ENCODE measurements at places on chromosomes 13 and 19.

DNA sequence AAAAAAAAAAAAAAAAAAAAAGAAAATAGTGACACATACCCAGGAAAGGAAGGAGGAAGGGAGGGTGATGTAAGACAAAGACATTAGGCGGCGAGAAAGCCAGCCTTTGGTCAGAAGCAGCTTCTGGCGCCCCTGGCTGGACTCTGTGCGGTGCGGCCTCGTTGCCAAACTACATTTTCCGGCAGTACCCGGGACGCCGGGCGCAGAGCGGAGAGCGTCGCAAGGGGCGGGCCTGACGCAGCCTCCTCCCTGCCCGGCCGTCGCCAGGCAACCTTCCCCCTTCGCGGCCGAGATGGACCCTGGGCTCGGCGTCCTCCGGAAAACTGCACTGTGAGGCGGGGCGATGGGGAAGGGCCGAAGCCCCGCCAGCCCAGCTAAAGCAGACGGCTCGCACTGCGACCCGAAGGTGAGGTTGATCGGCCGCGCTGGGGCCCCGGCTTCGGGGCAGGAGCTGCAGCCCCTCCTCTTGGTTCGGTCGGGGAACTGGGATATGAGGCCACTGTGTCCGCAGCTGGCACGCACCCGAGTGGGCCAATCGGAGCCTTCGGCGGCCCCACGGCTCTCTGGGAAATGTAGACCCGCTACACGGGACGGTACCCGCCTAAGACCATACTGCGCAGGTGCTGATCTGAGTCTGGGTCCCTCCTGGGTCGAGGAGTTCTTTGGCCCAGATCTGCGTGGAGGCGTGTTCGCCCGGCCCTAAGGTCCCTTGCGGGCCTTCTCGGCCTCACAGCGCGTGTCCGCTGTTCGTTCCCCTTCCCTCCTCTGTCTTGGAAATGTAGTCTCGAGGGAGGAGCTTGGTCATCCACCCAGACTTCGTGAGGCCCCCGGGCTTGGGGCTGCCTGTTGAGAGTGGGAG, 2.3 kb upstream of the MZF1 start:
- DNase-seq: peak; percentile 96

DNA sequence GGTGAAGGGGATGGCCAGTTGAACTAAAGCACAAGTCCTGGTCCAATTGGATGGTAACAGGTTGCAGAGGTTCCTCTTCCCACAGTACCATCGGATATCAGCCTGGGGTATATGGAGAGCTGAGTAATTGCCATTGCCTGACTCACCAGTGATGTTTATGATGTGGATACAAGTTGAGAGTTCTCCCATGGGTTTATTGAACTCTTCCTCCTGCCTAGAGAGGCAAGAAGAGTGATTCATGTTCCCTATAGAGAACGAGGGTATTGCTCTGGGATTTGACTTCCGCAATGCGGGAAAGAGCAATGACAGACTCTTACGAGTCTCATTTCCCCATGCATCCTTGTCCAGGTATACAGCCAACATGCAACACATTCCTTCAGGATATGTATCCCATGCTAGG, 111.3 kb upstream of the PCDH9 start:
- no peak for DNase-seq

- DNase-seq: no peak
Measured at GRCh38 chr19:6524311-6524710, 6.5 kb upstream of the TNFSF9 start.

DNA sequence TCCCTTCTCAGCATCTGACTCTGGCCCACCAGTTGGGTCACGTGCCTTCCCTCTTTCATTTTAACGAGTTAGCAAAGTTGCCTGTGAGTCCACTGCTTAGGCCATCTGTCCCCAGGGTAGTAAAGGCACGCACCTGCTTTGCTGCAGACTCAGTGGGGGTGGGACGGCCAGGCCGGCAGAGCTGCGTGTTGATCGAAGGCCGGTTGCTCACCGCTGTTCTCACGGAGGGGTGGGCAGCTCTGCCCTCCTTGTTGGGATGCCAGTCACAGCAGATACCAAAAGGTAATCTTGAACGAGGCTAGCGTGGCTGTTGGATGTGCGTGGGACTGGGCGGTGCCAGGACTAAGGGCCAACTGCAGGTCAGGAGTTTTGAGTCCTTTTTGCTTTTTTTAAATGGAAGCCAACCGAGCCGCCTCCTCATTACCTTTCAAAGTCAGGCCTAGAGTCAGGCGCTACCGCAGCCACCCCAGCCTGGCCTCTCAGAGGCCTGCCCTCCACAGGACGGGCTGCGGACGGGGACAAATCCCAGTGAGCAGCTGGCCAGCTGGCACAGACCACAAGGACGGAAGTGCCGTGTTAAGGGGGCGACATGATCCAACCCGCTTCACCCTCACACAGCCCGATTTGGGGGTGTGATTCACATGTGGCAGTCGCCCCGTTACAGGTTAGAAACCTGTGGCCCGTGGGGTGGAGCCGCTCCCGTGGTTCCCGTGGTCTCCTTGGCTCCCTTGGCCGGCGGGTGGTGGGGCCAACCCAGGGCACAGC, 20.6 kb downstream of the ADPRHL1 start:
- DNase-seq: no peak

DNA sequence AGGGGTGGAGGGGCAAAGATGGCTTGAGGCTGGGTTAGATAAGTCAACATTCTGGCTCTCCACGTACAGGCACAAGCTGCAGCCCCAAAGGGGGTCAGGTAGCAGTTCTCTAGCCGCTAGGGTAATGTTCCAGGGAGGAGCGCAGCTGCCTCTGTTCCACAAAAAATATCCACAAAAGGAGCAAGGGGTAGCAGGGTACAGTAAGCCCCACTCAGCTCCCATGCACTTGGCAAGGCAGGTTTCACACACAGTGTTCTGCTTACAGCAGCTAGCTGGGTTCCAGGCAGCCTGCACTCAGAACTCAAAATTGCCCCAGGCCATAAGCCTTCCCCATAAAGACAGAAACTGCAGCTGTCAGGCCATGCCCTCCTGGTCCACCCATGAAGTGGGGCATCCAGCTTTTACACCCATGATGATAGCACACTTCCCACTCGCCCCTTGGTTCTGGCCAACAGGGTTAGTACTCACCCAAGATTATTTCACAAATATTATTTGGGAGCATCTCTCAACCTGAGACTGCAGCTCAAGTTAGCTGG, 130.0 kb downstream of the CYSLTR2 start:
- no peak for DNase-seq

DNA sequence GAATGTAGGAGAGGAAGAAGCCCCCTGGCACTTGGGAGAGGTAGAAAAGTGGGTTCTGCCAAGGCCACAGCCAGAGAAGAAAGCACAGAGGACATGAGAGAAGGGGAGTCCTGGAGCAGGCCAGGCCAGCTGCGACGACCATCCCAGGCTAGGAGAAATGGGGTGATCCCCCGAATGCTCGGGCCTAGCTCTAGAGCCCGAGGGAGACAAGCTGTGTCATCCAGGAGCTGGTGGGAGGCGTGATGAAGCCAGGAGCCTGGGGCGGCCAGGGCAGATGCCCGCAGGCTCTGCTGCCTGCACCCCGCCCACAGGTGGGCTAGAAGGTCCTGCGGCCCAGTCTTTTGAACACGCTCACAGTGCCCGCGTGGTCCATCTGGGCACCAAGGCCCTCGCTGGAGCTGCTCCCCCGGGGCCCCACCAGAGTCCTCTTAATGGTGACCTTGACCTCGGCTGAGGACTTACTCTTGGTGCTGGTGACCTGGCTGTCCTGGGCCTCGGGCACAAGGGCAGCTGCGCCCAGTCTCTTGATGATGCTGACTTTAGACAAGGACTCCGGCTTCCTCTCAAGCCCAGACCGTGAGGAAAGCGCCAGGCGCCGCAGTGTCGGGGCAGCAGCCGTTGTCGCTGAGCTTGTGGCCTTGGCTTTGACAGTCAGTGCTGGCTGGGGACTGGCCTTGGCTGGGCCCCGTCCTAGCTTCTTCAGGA, 26.5 kb downstream of the C19orf47 start:
- no peak for DNase-seq

DNA sequence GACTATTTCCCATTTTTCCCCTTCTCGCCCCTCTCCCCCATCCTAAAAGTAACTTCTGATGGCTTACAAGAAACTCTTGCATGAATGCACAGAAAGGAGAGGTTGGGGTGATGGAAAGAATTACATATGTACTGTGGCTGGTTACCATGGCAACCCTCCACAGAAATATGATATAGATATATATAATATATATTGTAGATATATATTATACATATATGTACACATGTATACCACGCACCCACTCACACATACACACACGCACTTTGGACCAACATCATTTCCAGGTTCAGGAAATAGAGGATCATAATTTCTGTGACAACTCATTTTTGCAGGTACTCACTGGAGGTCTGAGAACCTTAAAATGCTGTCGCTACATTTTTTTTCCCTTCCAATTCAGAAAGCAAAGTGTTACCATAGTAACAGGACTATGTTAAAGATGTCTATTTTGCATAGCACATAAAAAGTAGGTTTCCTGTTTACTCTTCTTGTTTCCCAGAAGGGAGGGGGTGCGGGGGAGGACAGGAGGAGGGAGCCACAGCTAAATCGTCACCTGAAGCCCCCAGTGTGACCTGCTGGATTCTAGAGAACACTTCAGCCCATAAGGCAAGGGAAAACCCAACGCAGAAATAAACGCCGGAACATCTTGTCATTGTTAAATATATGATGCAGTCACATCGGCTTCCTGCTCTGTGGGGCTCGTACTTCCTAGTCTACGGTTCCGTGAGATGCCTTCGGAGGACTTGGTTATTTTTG, 44.7 kb downstream of the EFNB2 start:
- DNase-seq: no peak

DNA sequence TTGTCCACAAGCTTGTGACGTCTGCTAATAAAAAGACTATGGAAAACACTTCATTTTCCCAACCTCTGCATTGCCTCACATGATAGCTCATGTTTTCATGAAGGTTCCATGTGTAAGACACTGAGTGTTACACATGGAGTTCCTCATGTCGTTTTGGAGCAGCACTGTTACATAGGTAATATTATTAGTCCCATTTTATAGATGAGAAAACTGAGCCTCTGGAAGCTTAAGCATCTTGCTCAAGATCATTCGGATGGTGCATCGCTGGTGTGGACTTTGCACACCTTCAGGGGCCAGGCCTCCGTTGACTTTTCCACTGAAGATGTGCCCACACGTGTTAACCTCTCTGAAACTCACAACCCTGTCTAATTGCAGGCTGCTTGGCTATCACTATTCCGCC, 743.4 kb downstream of the UQCRFS1 start:
- DNase-seq: no peak

- DNase-seq: peak; percentile 61
Measured at GRCh38 chr19:11496391-11497163, 9.1 kb downstream of the ZNF653 start.

DNA sequence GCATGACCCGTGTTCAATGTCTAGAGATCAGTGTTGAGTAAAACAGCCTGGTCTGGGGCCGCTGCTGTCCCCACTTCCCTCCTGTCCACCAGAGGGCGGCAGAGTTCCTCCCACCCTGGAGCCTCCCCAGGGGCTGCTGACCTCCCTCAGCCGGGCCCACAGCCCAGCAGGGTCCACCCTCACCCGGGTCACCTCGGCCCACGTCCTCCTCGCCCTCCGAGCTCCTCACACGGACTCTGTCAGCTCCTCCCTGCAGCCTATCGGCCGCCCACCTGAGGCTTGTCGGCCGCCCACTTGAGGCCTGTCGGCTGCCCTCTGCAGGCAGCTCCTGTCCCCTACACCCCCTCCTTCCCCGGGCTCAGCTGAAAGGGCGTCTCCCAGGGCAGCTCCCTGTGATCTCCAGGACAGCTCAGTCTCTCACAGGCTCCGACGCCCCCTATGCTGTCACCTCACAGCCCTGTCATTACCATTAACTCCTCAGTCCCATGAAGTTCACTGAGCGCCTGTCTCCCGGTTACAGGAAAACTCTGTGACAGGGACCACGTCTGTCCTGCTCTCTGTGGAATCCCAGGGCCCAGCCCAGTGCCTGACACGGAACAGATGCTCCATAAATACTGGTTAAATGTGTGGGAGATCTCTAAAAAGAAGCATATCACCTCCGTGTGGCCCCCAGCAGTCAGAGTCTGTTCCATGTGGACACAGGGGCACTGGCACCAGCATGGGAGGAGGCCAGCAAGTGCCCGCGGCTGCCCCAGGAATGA, 1.5 kb upstream of the CEACAM5 start:
- DNase-seq: peak; percentile 48

DNA sequence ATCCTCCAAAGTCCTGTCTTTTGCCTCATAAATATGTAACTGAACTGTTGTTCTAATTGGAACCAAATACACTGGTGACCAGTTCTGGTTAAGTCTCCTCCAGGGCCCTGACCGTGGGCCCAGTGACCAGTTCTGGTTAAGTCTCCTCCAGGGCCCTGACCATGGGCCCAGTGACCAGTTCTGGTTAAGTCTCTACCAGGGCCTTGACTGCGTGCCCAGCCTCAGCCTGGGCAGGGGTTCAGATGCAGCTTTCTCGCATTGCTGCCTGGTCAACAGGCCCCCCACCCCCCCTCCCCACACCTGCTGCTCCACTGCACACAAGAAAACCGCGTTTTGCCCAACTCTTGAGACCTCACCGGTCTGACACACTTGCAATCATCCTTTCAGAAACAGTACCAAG, 3.8 kb upstream of the GRTP1 start:
- no peak for DNase-seq

- peak; percentile 54 for DNase-seq
Measured at GRCh38 chr19:18340990-18341868, 831 bp downstream of the PGPEP1 start.

GRCh38 chr19:4977299-4978174, 8.6 kb downstream of the KDM4B start:
- peak; percentile 42 for DNase-seq

- DNase-seq: no peak
Measured at GRCh38 chr13:114020750-114021463, 47.0 kb upstream of the C13orf46 start.

GRCh38 chr19:18214779-18215433, 11.1 kb upstream of the RAB3A start:
- no peak for DNase-seq

- DNase-seq: no peak
Measured at GRCh38 chr19:20416661-20417060, 148.9 kb downstream of the ZNF737 start.
